SW 1271 (cell line): ENCODE measurements at places on chromosomes 3 and 15.
A peak's percentile ranks its signal among the peaks of the same experiment; 100 is the strongest.

- no peak for DNase-seq
Measured at GRCh38 chr15:26325495-26325894, 447.4 kb downstream of the GABRB3 start.

GRCh38 chr3:195040094-195040493, 230.9 kb downstream of the XXYLT1 start:
- no peak for DNase-seq

GRCh38 chr3:44883999-44884431, 9.6 kb downstream of the TGM4 start:
- DNase-seq = peak; percentile 40

DNA sequence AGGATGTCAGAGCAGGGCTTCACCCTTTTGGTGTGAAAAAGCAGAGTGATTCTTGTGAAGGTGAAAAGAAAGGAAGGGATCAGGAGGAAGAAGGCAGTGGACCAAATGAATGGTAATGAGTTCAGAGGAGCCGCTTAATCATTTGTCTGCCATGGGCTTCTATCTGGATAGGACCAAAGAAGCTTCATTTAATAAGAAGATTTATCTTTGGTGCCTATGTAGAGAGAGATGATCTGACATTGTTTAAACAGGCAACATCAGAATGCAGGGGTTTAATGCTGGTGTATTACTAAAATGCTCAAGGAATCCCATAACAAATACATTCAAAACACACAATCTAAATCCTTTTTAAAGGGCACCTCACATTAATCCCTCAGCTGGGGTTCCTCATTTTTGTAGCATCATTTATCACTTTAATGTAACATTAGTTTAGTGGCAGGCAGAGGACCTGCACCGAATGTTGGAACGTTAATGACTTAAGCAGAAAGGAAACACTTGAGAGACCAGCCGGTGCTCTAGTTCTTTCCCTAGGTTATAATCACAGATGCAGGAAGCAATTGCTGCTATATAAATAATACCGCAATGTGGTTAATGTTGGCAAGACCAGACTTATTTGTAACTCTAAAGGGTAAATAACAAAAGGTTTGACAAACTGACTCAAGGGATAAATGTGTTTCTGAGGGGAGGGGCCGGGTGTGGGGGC, 27.9 kb upstream of the IL1RAP start:
- no peak for DNase-seq

- DNase-seq = no peak
Measured at GRCh38 chr15:100975043-100975442, 55.9 kb downstream of the LRRK1 start.

GRCh38 chr15:35439291-35439690, 106.7 kb downstream of the DPH6 start:
- DNase-seq = no peak

- peak; percentile 61 for DNase-seq
Measured at GRCh38 chr3:150237490-150237889, 170.6 kb upstream of the TSC22D2 start.

DNA sequence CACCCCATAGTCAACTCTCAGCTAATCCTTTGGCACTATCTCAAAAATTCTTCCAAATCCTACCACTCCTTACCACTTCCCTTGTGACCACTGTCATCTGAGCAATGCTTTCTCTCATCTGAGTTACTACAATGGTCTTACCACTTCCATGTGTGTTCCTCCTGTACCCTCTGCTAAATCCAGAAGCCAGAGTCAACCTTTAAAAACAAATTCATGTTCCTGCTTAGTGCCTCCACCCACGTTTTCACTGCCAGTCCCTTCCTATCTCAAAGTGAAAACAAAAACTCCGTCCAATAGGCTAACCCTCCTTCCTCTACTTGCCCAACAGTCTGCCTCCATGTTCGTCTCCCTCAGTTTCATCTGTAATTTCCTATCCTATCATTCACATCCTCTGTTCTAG, 109.0 kb downstream of the ADAMTS9 start:
- no peak for DNase-seq

DNA sequence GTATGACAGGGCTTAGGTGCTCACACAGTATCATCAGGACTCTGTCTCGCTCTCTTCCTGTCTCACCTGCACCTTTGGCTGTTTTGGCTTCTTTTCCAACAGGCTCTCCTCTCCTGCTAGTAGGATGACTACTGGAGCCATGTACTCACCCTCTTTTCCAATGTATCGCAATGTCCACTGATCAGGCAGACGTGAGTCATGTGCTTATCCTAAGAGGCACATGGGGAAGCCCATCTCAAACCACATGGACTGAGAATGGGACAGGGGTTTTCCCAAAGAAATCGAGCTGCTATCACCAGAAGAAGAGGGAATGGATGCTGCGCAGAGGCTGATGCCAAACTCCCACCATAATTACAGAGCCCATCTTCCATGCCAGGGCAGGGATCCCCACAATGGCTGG, 180.6 kb downstream of the IL5RA start:
- DNase-seq = no peak

DNA sequence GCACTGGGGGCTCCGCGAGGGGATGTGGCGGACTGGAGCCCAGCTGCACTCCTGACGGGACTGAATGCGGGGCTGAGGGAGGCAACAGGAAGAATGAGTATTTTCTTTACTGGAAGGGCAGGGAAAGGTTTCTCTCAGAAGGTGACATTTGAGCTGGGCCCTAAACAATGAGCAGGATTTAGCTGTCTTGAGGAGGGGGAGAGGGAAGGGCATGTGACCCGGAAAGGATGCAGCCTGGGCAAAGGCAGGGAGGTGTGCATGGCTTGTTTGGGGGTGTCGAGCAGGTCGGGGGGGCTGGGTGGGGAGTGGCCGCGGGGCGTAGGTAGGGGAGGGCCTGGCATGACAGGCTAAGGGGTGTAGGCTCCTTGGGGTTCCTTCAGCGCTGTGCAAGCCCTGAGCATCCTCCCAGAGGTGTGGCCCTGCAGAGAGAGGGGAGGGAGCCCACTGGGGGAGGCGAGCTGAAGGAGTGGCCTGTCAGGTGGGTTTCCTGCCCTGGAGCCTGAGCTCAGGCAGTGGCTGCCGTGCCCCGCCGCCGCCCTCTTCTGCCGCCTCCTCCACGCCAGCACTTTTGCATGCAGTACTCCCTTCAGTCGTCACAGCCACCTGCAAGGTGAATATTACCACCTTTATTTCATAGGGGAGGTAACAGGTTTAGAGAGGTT, 17.2 kb upstream of the ANKDD1A start:
- no peak for DNase-seq

DNA sequence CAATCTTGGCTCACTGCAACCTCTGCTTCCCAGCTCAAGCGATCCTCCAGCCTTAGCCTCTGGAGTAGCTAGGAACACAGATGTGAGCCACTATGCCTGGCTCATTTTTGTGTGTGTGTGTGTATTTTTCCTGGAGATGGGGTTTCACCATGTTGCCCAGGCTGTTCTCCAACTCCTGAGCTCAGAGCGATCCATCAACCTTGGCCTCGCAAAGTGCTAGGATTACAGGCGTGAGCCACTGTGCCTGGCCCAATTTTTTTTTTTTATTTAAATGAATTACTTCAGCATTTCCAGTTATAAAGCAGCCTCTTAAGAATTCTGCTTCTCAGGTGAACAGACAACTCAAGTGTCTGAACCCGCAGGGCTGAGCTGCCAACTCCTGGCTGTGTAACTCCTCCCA, 20.1 kb upstream of the ST3GAL6 start:
- DNase-seq = no peak

DNA sequence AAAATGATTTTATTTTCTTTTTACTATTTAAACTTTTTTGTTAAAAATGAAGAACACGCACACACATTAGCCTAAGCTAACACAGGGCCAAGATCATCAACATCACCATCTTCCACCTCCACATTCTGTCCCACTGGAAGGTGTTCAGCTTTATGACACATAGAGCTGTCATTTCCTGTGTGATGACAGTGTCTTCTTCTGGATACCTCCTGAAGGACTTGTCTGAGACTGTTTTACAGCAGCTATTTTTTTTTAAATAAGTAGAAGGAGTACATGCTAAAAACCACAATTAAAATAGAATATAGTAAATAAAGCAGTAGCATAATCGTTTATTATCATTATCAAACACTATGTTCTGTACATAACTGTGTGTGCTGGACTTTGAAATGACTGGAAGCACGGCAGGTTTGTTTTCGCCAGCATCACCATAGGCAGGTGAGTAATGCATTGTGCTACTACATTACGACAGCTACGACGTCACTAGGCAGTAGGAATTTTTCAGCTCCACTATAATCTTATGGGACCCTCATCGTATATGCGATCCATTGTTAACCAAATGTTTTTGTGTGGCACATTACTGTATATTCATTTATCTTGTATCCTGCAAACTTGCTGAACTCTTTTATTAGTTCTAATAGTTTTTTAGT, 72.8 kb downstream of the KLF15 start:
- DNase-seq = peak; percentile 77

DNA sequence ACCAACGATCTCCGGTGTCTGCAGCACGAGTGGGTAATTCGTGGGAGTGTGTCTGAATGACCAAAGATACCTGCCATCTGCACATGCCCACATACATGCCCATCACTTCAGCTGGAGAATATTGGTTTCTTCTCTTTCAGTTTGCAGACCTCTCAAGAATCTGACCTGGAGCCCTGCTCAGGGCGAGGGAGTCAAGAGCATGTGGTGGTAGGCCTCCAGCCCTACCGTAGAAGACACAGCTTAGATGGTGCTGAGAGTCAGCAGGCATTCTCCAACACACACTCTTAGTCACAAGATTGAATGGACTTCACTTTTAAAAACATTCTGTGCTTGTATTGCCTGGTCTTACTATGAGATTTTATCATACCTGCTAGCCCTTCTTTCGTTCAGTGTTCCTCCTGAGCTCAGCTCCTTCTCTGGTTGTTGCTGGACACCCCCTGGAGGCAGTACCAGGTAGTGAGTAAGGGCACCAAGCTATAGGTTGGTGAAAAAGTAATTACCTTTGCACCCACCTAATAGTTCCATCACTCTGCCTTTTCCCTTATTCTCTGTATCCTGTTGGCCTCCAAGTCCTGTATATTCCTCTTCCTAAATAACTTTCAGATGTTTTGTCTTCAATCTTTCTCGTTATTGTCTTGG, 252.0 kb downstream of the CACNA2D3 start:
- no peak for DNase-seq

- DNase-seq = no peak
Measured at GRCh38 chr3:185647134-185647879, 61.2 kb downstream of the SENP2 start.

- DNase-seq = no peak
Measured at GRCh38 chr15:84833447-84834228, 16.5 kb downstream of the ALPK3 start.

DNA sequence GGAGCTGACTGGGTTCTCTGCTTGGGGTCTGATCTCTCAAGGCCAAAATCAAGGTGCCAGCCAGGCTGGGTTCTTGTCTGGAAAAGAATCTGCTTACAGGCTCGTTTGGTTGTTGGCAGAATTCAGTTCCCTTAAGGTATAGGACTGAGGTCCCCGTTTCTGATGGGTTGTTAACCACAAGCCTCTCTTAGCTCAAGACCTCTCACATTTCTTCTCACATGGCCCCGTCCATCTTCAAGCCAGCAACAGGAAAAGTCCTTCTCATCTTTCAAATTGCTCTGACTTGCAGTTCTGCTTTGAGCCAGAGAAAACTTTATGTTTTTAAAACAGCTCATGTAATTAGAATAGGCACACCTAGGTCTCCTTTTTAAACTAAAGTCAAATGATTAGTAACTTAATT, 20.4 kb downstream of the UACA start:
- DNase-seq = peak; percentile 36

- no peak for DNase-seq
Measured at GRCh38 chr3:35644451-35644850, 5.1 kb downstream of the ARPP21 start.

- DNase-seq = no peak
Measured at GRCh38 chr3:194112120-194113106, 23.5 kb upstream of the HES1 start.

GRCh38 chr3:55170444-55170843, 242.6 kb upstream of the LRTM1 start:
- DNase-seq = no peak

- DNase-seq = no peak
Measured at GRCh38 chr3:171480526-171480925, 20.3 kb upstream of the TNIK start.

- DNase-seq = no peak
Measured at GRCh38 chr3:46646700-46647099, 34.4 kb downstream of the FAM240A start.

GRCh38 chr3:110790631-110791030, 281.0 kb upstream of the NECTIN3 start:
- DNase-seq = no peak

GRCh38 chr3:151818361-151818760, 4.4 kb downstream of the AADAC start:
- no peak for DNase-seq

DNA sequence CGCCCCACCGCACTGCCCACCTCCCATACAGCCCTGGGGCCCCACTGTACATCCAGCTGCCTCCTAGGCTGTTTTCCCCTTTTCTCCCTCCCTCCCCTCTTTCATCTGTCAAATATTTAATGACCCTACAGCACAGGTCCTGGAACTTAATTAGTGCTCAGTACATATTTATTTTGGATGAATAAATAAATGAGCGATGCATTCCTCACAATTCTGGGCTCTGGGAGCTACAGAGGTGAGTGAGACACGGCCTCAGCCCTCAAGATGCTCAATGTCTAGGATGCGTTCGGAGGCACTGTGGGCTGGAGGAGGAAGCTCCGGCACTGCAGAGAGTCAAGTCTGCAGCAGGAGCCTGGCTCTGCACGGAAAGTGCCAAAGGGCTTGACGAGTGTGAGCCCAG, 175.0 kb downstream of the FAM43A start:
- no peak for DNase-seq

- DNase-seq = no peak
Measured at GRCh38 chr3:65251375-65251774, 563.6 kb upstream of the ADAMTS9 start.

GRCh38 chr3:189235214-189235613, 63.4 kb downstream of the TPRG1 start:
- DNase-seq = no peak

- no peak for DNase-seq
Measured at GRCh38 chr3:73072634-73073033, 11.2 kb downstream of the EBLN2 start.

- DNase-seq = no peak
Measured at GRCh38 chr3:160081958-160082533, 93.4 kb downstream of the IL12A start.

DNA sequence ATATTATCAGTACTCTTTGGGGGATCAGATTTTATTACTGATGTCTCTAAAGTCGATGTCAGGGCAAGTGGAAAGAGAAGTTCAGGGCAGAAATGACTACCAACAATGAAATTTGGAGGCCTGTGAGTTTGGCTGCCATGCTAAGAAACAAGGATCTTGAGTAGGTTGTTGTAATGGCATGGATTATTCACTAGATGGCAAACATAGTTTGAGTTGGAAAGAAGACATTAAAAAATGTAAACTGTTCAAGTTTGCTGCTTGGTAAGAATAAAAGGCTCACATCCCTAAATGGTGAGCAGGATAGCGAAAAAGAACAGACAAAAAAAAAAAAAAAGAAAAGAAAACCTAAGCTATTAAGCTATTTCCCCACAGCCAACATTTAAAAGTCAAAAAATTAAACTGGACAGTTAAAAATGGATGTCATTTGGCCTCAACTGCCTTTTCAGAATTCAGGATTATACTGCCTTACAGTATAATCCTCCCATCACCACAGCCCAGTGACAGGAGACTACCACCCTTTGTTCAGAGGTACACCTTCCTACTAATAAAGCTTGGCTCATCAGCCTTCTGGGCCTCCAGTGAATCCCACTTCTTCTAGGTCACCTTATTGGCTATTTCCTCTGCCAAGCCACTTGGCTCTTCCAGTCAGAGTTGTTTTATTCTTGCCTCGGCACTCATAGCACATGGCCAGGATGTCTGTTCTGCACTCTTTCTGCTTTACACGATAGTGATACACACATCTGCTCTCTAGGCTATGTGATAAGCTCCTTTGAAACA, 163.7 kb downstream of the PLD1 start:
- peak; percentile 65 for DNase-seq

- DNase-seq = no peak
Measured at GRCh38 chr3:142601713-142602112, 5.5 kb downstream of the PLS1 start.
